ENCODE measurements at places on chromosomes 12 and 14.
A peak's percentile ranks its signal among the peaks of the same experiment; 100 is the strongest.

DNA sequence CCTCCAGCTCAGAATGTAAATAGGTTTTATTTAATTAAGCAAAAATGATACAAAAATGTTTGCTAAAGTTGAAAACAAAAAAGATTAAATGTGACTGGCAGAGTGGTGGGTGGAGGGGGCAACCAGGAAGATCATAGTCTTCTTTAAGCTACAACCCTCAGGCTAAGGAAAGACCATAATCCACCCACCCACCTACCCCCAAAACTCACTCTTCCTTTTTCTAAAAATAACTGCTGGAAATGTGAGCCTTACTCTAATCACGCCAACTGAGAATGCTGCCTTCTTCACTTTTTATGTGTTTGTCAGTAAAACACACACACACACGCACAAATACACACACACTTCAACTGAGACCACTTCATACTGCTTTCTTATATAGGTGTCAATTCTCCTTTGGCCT is 230.0 kb upstream of the EGLN3 start:
- no peak for DNase-seq

GRCh38 chr14:75044322-75044721 is 6.9 kb downstream of the MLH3 start:
- DNase-seq: no peak

GRCh38 chr12:100801320-100801719 is 6.7 kb downstream of the ANO4 start:
- no peak for DNase-seq

DNA sequence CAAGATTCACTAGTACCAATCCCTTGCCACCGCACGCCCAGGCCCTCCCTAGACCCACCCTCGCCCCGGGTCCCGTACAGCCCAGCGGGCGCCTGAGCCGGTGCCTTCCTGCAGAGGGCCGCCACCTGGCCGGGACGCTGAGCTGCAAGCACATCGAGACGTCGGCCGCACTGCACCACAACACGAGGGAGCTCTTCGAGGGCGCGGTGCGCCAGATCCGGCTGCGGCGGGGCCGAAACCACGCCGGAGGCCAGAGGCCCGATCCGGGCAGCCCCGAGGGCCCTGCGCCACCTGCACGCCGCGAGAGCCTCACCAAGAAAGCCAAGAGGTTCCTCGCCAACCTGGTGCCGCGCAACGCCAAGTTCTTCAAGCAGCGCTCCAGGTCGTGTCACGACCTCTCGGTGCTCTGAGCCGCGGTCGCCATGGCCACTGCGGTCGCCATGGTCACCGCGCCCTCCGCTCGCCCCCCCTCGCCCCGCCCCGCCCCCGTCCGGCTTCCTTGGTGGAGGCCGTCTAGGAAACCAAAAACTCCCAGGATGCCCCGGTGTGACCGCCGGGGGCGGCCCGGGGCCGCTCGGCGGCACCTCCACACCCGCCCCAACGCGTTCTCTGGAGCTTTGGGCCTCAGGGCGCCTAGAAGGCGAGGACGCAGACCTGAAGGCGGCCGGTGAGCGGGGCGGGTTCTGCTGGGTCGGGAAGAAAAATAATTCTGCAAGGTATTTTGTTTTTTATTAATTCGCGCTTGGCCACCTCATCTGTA is 3.7 kb downstream of the REM2 start:
- DNase-seq: peak; percentile 92

GRCh38 chr12:105257321-105257728 is 21.4 kb upstream of the APPL2 start:
- DNase-seq: no peak

DNA sequence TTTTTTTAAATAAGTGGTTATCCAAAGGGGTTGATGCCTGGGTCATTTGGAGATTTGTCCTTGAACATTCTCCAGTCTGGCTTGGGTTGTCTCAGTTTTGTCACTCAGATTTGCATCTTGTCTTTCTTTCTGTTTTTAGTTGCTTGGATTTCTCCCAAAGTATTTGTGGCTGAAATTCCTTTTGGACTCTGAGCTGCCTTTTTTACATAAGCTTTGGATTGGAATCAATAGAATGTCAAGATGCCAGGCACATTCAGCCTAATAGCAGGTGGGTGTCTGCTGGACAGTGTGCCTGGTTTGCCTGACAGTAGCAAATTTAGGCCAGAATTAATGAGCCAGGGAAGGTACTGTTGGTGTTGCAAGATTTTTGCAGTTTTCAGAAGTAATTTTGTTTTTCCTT is 50.0 kb downstream of the FLRT2 start:
- no peak for DNase-seq

DNA sequence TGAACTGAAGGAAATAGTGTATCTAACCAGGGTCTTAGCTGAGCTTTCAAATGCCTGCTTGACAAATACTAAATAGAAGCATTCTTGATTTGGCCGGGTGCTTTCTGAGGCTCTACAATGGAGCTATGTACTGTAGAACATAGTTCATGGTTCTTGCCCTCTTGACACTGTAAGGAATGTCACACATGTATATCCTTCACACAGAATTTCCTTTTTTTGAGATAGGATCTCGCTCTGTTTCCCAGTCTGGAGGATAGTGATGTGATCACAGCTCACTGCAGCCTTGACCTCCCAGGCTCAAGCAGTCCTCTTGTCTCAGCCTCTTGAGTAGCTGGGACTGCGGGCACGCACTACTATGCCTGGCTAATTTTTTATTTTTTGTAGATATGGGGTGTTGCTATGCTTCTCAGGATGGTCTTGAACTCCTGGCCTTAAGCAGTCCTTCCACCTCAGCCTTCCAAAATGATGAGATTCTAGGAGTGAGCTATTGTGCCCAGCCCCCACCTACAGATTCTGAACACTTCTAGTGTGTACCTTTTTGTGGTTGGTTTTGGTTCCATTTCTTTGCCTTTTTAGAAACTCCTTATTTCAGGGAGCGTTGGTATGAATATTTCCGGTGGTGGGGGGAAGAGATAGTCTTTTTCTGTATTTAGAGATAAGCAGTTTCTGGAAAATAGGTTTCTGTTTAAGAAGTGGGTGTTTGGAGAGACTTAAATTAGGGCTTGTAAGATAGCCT is 4.2 kb downstream of the MLXIP start:
- no peak for DNase-seq

GRCh38 chr14:54040846-54041245 is 84.2 kb upstream of the BMP4 start:
- no peak for DNase-seq

GRCh38 chr12:7935590-7936581 is at the start of gene SLC2A3:
Gene SLC2A3 (minus strand): TSS chr12:7936187. CDS start chr12:7936034, 153 bp downstream.
- DNase-seq: peak; percentile 46

GRCh38 chr14:56797003-56797568 is 13.2 kb downstream of the OTX2 start:
- no peak for DNase-seq

Measured in GM06990 (cell line).